ENCODE measurements at places on chromosomes 12 and 14.

DNA sequence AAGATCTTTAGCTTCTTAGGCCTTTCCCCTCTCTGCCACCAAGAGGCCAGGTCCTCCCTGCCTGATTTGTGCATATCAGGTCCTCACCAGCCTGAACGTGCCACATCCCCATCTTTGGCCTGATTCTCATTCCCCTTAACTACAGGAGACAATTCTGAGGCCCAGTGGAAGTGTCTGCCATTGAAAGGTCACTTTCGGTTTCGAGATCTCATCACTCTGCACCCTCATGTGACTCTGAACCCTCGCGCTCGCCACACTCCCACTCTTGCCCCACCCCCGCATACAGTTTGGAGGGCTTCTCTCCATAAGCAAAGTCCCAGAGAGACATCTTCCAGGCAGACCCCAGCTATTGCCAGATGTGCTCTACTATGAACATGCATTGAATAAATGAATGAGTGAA lies 189.0 kb downstream of the NTF3 start:
- no peak for DNase-seq

DNA sequence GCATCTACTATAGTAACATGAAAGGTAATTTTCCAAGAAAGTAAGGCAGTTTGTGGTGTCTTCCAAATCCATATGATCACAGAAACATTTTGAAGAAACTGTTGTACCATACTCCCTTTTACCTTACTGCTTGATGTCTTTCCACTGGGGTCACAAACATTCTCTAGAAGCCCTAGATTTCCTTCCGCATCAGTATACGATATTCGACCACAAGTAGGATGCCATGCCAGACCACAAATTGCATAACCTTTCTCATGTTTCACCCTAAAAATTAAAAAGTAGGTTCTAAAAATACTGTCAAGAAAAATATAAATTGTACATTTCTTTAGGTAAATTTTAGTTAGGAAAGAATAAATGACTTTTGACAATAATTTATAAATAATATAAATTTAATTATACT lies 26.5 kb downstream of the WDHD1 start:
- no peak for DNase-seq

- no peak for DNase-seq
Measured at GRCh38 chr12:79055926-79056674, 191.5 kb downstream of the SYT1 start.

GRCh38 chr14:75049136-75049535 lies 2.1 kb downstream of the MLH3 start:
- no peak for DNase-seq

DNA sequence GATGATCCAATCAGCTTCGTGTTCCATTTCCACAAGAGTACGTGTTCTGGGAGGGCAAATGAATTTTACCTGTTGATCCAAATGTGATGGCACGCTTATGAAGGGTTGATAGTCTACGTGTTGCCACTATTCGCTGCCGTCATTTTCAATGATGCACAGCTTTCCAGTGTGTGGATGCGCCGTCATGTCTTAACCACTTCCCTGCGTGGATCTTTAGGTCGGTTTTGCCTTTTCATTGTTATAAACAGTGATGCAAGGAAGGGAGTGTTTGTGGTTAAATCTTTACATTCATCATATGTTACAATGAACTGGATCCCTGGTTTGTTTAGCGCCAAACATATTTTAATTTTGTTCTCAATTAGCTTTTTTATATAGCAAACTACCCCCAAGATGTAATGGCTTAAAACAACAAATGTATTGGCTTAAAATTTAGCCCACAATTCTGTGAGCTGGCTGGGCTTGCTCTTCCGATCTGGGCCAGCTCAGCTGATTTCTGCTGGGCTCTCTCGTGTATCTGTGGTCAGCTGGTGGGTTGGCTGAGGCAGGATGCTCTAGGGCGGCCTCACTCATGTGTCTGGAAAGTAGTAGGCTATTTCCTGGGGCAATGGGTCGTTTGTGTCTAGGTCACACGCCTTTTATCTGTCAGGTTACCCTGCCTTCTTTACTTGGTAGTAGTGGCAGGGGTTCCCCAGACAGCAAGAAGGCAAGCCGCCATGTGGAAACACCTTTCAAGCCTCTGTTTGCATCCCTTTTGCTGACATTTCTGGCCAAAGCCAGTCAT lies 176.7 kb downstream of the CRADD start:
- DNase-seq = no peak

- no peak for DNase-seq
Measured at GRCh38 chr12:88057994-88058718, 29.0 kb upstream of the C12orf50 start.

DNA sequence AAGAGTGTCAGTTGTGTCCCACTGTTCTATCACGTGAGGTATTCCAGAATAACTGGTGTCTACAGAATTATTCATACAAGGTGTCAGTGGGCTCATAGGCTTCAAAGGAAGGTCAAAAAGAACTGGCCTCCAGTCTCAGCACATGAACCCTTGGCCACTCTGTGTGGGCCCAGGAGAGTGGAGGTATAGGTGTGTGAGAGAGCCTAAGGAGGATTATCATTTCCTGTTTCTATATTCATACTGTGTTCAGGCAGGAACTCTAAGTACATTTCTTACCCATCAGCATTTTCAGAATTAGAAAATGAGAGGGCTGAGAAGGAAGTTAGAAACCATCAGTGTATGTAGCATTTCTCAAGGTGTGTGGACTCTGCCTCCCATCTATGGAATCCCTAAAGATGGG lies 87.0 kb downstream of the BTG1 start:
- DNase-seq = no peak

DNA sequence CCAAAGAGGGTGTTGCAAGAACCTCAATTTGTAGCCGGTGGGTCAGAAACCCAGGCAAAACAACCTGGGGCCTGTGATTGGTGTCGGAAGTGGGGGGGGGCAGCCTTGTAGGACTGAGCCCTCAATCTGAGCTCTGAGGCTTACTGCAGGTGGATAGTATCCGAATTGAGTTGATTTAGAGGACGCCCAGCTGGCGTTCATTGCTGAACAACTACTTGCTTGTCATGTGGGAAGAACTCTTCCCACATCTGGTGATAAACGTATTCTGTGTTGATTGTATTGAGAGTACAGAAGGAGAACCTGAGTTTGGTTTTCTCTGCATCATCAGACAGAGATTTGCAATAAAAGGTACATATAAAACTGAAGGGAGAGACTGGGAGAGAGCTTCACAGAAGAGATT lies 5.1 kb downstream of the ANO6 start:
- DNase-seq = no peak

DNA sequence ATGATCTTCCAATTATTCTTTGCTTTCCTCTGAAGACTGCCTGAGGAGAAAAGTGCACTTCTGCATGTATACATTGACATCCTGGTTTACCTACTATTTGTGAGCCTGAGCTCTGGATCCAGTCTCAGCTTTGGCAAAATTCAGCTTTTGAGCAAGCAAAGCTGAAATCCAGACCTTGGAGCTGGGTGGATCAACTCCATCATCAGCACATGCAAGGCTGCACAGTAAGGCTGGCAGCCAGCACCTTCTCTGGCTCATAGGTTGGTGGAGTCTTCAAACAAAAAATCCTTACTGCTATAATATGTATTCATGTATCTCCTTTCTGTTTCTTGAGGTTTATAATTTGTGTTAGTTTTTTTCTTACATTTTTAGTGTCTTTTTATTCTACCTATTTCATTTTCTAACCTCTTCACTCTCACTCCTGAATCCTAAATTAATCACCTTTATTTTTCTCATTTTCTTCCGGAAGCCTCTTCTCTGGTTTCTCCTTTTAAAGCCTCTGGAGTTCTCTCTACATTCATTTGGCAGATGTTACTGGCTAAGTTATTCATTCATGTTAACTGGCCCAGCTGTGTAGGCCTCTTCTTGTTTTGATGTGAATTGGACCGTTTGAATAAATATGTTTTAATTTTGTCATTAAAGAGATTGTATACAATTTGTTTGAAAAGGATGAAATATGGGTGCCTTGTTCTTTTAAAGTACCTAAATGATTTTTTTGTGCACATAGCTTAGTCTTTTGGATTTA lies 224.8 kb downstream of the DACT1 start:
- DNase-seq = no peak

DNA sequence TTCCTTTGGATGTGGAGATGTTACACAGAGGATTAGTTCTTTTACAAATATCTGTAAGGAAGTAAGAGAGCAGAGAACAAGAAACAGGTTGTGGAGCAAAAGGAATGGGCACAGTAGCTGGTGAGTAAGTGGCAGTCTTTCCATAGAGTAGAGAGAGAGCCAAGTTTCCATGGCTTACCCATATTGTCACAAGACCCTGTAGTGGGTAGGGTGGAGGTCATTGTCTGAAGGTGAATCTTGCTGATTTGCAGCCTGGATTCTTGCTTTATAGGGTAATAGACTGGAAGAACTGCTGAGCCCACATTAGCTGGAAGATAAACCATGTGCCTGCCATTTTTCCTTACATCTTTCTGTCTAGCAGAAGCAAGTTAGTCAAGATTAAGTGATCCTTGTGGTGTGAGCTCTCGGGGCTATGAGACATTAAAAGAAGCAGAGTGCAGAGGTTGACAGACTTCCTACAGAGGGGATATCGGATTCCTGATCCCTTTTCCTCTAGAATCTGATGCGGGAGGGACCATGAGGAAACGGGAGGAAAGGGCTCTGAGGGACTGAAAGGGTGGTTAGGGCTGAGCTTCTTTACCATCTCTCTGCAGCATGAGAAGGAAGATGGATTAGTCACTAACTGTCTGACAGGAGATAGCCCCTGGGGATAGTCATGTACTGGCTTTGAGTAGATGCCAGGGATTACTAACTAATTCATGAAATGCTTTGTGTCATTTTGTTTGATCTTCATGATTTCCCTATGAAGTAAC lies 44.0 kb upstream of the LRTM2 start:
- no peak for DNase-seq

GRCh38 chr12:104720339-104721038 lies 237.6 kb downstream of the SLC41A2 start:
- peak; percentile 43 for DNase-seq

- DNase-seq = no peak
Measured at GRCh38 chr14:55713486-55713885, 133.5 kb downstream of the KTN1 start.

DNA sequence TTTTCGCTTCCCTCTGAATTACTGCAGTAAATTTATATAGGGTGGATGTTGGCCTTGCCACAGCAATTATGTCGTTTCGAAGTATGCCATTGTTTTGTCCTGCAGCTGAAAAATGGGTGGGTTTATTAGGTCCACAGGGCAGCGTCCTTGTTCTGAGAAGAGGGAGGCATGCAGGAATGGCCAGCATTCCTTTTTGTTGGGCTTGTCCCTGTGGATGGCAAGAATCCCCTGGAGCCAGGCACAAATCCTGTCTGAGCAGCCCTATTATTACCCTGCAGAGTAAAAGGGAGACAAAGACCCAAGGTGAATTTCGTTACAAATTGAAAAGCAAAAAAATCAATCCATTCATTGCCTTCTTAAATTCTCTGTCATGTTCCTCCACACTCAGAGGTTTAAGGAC lies 88.1 kb downstream of the CHST11 start:
- DNase-seq = no peak

- DNase-seq = no peak
Measured at GRCh38 chr12:130486146-130486435, 148.4 kb downstream of the PIWIL1 start.

- no peak for DNase-seq
Measured at GRCh38 chr12:55715169-55715764, 579 bp upstream of the BLOC1S1 start.

DNA sequence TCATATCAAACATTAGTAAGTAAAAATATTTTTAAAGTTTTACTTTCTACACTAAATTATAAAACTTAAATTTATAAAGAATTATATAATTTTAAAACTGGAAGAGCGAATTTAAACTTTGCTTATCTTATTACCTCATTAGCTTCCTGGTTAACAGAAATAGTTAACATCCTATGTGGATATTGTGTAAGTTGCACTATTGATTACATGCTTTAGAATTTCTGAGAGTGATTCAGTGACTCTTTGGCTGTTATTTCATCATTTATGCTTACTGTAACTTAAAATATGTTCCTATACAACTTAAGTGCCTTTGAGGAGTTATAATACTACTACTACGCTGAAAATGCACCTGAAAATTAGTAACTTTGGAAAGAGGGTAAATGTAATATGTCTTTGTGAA lies 101.4 kb downstream of the FOXA1 start:
- no peak for DNase-seq

DNA sequence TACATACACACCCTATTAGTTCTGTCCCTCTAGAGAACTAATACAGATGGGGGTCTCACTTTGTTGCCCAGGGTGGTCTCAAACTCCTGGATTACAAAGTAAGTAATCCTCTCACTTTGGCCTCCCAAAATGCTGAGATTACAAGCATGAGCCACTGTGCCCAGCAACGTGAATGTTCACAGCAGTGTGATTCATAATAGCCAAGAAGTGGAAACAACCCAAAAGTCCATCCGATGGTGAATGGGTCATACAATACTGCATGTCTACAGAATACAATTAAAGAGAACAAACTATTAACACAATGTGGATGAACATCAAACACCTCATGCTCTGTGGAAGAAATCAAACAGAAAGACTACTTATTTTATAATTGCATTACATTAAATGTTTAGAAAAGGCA lies 57.3 kb upstream of the SYNE2 start:
- no peak for DNase-seq

DNA sequence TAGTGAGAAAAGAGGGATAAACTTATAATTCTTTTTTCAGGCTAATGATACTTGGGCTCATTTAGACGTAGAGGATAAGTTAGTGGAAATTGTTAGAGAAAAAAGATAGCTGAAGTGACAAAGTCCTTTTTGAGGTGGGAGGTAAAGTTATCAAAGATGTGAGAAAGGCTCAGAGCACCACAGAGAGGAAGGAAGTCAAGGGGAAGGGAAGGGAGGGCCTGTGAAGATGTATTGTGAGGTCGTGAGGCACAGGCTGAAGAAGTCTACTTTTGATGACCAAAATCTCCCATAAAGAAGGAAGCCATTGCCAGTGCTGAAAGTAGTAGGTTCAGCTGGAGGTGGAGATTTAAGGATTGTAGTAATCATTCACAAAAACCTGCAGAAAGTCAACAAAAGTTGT lies 19.4 kb upstream of the PTGDR start:
- no peak for DNase-seq

- DNase-seq = no peak
Measured at GRCh38 chr12:2858334-2858733, 1.5 kb upstream of the TEX52 start.

- no peak for DNase-seq
Measured at GRCh38 chr12:15173142-15173541, 48.1 kb downstream of the RERG start.

DNA sequence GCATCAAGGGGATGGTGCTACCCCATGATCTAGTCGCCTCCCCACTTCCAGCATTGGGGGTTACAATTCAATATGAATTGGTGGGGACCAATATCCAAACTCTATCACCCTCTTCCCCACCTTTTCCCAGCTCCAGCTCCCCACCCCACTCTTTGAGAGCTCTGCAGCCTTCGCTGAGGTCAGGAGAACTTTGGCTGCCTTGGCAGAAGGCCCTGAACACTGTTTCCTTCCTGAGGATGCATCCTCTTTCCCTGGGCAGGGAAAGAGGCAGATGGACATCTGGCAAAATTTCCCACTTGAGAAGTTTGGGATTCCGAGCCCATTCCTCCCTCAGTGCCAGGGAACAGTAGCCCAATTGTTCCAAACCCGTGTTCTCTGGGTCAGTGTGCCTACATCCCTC lies 169.1 kb downstream of the TSPAN9 start:
- no peak for DNase-seq

GRCh38 chr14:89298056-89298834 lies 118.8 kb downstream of the FOXN3 start:
- DNase-seq = no peak
